ENCODE measurements at places on chromosomes 16 and 17.

DNA sequence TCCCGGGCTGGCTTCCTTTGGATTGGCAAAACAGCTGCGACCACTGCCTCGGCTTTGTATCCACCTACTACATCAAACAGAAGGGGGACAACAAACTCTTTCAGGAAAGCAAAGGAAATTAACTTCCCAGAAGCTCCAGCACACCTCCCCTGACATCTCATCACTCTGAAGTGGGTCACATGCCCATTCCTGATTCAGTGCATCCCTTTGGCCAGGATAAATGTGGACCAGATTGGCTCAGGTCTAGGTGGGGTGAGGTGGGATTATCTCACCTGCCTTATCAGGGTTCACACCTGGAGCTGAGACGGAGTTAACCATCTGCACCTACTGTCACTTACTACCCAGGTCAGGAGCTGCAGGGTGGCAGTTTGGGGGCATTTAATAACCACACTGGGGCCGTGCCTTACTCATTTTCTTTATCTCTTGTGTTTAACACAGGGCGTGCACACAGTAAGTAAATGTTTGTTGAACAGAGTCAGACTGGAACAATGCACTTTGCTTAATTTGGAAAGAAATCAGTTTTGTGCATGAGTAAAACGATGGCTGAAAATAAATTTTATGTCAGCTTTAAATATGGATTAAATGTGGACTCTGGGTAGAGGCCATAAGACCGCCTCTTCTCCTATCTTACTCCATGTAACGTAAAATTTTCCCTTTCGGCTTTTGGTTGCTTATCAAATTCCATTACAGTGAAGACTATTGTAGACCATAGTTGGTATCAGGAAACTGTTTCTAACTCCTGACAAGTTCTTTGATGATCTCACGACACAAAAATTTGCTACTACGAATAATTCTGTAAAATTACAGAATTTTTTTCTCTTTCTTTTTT, 36.0 kb downstream of the IQCK start:
- no peak for DNase-seq

- no peak for DNase-seq
Observed at GRCh38 chr17:38925263-38925995, at the start of gene LASP1NB. Gene LASP1NB (plus strand): TSS chr17:38925614.

DNA sequence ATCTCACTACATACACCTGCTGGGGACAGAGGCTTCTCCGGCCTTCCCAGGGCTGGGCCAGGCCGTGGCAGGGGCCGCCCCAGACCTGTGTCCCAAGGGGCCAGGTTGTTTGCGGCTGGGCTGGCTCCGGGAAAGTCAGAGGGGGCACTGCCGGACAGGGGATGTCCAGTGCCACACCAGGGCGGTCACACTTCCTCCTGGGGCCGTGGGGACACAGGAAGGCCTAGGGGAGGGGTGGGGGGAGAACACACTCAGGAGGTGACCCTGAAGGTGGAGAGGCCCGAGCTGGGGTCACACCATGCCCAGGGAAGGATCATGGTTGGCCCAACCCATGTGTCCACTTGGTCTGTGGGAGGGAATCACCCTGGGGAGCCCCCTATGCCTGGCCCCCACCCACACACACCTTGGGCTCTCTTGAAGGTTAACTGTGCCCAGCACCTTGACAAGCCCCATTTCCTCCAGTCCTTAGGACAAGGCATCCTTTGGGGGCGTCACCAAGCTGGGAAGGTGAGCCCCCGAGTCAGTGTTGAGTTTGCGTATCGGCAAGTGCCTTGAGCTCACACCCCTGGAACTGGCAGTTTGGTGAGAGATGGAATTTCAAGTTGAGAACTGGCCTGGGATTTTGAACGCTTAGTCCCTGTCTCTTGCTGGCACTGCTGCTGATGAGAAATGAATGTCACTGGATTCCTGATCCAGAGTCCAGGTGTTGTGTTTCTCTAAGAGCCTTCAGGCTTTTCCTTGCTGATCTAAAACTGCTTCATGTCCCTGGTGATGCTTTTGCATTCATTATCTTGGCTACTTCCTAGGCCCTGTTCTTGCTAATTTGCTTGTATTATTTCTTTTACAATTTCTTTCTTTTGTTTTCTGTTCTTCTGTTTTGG, 7.7 kb upstream of the ACTG1 start:
- no peak for DNase-seq

- no peak for DNase-seq
Observed at GRCh38 chr16:83689385-83689831, 118.4 kb upstream of the HSBP1 start.

DNA sequence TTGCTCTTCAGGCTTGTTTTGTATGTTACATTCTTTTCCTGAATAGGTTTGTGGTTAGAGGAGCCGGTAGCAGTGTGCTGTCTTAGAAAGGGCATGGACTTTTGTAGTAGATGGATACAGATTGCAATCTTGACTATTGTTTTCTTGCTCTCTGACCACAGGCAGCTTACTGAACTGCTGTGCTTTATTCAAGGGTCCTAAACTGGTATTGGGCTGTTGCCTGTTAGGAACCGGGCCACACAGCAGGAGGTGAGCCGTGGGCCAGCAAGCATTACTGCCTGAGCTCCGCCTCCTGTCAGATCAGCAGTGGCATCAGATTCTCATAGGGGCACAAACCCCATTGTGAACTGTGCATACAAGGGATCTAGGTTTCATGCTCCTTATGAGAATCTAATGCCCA, 373.9 kb downstream of the CPPED1 start:
- DNase-seq = no peak

DNA sequence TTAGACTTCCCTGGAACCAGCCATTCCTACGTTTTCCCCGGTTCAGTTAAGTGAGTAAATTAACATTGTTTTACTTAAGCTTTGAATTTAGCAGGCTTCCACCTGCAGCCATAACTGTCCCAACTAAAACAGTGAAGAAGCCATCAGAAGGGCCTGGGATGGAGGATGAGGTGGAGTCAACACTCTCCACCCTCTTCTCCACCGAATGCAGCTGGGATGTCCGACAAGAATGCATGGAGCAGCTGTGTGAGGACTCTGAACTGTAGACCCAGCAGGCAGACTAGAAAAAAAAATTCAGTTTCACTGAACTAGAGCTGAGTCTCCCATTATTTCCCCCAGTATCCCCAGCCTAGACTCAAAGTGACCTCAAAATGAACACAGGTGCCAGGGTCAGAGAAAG, 114.8 kb downstream of the C16orf95 start:
- DNase-seq = no peak

- no peak for DNase-seq
Observed at GRCh38 chr17:81025741-81026129, 9.2 kb upstream of the BAIAP2 start.

DNA sequence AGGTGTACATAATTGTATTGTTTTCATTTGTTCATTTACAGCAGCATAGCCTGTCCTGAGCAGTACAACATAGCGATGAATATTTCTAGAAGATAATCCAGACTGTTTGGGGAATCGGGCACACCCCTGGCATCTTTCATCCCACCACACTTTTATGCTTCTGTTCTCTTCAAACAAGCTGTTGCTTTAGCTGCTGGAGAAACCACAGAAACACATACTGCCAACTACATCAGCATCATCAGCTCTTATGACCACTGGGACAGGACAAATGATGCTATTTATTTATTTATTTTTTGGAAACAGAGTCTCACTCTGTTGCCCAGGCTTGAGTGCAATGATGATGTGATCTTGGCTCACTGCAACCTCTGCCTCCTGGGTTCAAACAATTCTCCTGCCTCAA, 22.6 kb upstream of the HAPSTR1 start:
- no peak for DNase-seq

DNA sequence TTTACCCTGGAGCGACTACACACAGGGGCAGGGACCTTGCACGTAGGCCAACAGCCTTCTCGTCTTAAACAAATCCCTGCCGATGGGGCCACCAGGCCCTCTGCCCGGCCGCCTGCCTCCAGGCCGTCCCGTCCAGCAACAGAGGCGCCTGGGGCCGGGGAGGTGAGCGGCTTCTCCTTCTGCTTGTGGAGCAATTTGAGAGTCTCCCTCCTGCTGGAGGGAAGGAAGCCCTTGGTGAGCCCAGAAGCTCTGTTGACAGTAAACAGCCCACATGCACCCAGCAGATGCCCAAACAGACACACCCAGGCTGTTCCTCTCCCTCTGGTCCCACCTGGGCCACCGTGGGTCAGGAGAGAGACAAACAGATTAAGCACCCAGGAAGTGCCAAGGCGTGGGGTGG, 8.1 kb downstream of the SLC43A2 start:
- DNase-seq = no peak

GRCh38 chr16:55062442-55062841, 131.8 kb downstream of the IRX5 start:
- DNase-seq = no peak

DNA sequence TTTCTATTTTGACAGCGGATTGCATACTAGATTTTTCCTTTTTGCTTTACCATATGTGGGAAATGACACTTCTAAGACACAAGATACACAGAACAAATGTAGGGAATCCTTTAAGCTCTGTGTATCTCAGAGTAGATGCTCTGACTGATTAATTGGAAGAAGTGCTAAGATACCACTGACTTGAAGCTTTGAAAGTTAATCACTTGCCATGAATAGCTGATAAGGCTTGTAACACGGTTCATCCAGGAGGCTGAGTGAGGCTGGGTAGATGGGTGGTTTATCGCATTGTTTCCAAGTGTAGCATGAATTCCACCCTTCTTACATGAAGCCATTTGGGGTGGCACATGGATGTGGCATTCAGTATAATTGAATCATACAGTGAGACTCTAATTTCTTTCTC, 654.1 kb upstream of the RBFOX1 start:
- no peak for DNase-seq

DNA sequence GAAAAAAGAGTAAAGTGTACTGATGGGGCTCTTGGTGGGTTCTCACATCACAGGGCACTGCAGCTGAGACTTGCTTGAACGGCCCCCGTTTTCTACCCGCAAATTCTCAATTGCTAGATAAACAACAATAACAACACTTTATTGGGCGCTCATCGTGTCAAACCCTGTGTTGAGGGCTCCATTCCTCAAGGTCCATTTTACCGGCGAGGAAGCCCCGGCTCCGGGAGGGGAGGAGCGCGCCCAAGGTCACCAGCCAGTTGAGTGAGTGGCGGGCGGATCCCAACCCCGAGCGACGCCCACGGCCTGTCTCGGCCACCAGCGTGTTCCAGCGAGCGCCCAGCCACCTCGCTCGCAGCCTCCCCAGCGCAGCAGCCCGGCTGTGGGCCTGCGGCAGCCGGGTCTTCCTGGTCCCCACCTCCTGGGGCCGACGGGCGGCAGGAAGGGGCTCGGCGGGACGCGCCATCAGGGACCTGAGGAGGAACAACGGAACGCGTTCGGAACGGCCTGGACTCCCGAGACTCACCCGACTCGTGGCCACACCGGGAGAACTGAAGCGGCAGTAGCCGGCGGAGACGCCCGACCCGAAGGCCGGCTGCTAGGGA, 373 bp downstream of the CMC2 start:
- DNase-seq = peak; percentile 51

DNA sequence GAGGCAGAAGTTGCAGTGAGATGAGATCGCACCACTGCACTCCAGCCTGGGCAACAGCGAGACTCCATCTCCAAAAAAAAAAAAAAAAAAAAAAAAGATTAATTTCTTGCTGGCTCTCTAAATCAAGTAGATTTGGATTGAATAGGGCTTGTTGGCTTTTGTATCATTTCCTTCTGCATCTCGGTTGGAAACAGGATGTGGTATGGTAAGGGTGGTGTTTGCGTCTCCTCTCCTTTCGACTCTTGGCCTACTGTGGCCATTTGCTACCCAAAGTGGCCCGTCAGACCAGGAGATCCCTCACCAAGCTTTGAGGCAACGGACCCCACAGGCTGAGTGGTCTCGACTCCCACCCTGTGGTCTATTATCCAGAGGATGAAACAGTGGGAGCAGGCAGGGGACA, 168.0 kb upstream of the IRX3 start:
- DNase-seq = no peak

DNA sequence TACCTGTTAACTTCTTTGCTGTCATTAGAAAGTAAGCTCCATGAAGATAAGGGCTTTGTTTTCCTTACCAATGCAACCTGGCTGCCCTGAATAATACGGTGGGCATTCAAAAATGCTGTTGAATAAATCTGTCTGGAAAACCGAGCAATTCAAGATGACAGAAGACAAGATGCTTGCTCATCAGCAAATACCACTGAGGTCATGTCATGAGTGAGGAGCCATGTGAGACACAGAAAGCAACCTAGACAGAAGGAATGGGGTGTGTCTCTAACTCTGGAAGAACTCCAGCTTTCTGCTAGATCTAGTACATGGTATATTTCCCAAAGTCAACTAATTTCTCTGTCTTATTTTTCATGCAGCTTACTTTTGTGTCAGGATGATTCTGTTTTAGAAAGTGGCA, 64.2 kb downstream of the STH start:
- no peak for DNase-seq

GRCh38 chr16:66933776-66934137, 445 bp downstream of the CIAO2B start:
- DNase-seq = no peak

DNA sequence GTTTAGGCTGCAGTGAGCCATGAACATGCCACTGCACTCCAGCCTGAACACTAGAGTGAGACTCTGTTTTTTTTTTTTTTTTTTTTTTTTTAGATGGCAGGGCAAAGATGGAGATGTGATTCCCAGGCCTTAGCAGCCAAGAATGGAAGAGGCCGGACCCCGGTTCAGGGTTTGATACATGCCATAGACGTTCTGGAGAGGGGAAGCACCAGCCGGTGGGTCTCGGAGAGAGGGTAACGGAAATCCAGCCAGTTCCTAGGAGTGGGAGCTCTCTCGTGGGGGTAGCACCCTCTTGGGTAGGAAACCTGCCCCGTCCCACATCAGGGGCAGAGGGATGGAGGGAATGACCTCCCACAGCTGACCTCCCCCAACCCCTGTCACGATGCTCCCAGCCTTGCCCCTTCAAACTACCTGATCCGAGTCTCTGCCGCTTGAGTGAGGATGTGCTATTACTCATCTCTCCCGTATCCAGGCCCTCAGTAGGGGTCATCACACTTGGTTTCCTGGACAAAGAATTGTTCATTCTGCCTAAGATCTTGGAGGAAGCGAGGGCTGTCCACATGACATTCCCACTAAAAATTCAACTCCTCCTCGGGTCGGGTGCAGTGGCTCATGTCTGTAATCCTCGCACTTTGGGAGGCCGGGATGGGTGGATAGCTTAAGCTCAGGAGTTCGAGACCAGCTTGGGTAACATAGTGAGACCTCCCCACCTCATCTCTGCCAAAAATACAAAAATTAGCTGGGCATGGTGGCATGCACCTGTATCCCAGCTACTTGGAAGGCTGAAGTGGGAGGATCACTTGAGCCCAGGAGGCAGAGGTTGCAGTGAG, 47.3 kb downstream of the MIS12 start:
- no peak for DNase-seq

DNA sequence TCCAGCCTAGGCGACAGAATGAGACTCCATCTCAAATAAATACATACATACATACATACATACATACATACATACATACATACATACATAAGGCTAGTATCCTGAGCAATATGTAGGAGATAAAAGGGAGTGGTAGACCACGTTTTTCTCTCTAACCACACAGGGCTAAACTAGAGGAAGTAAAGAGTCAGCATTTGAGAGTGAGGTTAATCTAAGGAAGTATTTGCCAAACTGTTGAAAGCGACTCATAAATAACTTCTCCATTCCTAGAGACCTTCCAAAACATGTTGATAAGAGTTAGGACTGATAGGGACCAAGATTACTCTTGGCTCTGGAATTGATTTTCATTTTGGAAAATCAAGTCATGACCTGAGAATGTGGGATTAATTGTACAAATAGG, 68.9 kb downstream of the NEUROD2 start:
- peak; percentile 98 for DNase-seq

GRCh38 chr16:6605490-6605889, 727.2 kb upstream of the RBFOX1 start:
- no peak for DNase-seq
